Stimulated activated CD8-positive, alpha-beta memory T cell treated with anti-CD3 and anti-CD28 coated beads, Interleukin-2, amount 100 ng/mL, for 1 hour (primary cell): ENCODE measurements at places on chromosomes 3 and 15.

GRCh38 chr15:72482275-72482674, 8.1 kb downstream of the ARIH1 start:
- no peak for DNase-seq

- DNase-seq = no peak
Measured at GRCh38 chr3:134803051-134803505, 8.0 kb downstream of the EPHB1 start.

DNA sequence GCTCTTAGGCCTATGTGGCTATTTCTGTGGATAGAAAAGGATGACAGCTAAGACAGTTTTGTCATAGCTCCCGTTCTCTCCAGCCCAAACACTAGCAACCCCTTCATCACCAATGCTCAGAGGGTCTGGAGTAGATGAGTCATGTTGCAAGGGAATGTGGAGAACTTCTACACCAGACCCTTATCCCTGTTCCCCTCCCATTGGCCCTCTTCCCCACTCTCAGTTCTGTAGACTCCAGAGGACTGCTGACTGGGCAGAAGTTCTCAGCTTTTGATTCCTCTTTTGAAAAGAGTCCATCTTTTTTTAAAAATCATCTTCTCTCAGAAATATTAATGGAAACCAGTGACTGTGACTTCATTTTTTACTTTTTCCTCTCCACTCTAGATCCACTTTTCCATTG, 2.4 kb upstream of the MYZAP start:
- DNase-seq = no peak

GRCh38 chr15:100042558-100042957, 299.2 kb downstream of the ADAMTS17 start:
- DNase-seq = no peak

DNA sequence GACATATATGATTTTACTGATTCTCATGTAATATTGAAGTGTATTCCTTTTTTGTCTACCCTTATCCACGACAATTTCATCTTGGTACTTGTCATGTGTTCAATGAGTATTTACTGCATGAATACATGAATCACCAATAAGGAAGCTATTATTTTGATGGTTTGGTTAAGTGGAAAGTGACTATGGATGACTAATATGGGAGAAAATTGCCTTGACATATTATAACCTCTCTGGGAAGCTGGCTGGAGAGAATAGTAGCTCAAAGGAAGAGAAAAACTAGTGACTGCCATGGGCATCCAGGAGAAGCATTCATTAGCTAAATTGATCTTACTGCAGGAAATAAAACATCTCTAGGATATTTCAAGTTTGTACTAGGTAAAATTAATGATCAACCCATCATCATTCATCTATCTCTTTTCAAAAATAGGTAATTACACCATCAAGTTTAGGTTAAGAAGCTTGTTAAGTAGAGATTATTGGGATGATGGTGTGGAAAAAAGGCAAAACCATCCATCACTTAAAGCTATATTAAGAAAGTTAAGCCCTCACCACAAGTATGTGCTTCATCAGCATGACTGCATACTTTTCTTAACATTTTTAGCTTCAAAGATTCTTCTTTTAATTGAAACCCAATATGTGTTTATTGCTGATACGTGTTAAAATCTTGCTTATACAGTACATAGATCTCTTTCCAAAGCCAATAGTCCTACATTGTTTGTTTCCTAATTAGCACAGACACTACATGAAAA, 455.2 kb upstream of the ARPP21 start:
- no peak for DNase-seq

DNA sequence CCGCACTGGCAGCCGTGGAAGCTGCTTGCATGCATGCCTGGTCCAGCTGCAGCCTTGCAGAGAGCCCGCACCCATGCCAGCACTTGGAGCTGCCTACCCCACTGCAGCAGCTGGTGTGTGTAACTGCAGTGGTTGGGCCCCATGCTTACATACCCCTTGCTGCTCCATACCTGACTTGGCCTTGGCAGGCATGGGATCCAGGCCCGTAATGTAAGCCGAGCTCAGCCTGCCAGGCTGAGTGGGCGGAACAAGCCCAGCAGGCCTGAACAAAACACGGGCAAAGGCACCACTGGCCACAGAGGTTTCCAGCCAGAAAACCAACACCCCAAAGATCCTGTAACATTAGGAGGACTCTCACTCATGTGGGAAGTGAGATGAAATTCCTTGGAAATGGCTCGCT, 48.3 kb downstream of the SLC6A20 start:
- no peak for DNase-seq

DNA sequence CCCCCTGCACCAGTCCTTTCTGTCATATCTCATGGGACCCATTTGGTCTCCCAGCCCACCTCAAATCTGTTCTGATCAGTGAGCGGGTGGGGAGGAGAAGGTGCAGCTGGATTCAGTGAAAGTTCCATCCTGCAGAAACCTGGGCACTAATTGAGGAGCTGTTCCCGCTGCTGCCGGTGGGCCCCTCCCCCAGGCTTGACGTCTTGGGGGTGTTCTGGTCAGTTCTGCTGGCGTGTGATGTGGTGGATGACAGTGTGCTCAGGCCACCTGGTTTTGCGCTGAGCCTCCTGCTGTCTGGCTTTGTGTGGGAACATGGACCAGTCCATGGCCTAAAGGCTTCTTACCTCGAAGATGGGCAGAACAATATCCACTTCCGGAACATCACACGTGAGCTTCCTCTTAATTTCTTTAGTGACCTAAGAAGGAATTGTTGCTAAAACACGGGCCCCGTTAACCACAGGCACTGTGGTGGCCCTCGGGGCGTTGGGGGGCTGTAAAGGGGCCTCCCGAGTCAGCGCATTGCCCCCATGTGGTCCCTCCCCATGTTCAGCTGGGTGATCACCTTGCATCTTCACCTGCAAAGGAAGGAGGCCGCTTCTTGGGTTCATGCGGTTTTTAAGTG, 59.7 kb downstream of the RGMA start:
- no peak for DNase-seq

DNA sequence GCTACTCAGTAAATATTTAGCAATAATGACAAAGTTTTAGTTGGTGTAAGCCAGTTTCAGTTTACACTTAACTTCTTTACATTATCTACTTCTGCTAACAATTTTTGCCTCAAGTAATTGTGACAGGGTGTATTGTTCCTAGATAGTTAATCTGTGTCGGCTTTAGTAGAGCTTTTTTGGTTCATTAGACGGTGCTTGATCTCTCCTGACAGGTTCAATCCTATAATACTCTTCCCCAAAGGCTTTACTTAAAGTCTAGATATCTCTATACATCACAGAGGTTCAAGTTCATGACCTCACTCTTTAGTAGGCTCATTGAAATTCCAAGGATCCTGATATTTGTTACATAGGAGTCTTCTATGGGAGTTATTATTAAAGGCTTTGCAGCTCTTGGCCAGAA, 365.6 kb upstream of the DPPA4 start:
- DNase-seq = no peak

DNA sequence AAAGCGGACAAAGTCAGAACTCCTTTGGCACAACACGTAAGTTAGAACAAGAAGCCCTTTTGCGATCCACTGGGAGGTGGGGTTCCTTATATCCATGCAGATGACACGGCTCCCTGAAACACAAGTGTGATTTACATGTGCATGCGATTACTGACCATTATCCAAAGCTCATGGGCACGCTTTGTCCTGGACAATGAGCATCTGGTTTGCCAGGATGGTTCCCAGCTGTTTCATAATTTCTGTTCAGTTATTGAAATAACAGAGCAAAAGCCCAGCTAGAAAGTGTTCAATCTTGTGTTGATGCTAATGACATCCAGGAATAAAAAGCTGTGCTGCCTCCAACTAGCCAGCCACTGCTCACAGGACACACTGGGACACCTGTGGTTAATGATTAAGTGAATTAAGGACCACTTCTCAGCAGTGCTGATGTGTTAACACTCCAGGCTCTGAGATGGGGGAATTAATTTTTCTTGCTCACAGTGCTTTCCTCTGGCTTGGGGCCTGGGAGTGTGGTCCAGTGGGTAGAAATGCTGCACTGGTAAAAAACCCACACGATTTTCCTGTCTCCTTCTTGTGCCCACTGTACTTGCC, 123.1 kb upstream of the SLC2A2 start:
- no peak for DNase-seq

GRCh38 chr3:111033470-111034050, 38.1 kb upstream of the NECTIN3 start:
- no peak for DNase-seq

DNA sequence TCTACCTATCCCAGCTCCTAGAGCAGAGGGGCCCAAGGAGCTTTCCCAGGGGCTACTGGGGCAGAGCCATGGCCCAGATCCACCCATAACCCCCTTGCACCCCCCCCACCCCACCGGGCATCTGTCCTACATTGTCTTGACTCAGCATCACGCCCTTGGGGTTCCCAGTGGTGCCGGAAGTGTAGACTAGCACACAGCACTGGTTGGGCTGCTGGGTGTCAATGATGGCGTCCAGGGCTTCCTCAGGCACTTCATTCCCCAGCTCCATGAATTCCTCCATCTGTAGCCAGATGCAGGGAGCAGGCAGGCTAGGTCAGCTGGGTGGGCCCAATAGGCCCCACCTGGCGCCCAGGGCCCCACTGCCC, 33.2 kb downstream of the IDH3A start:
- no peak for DNase-seq

DNA sequence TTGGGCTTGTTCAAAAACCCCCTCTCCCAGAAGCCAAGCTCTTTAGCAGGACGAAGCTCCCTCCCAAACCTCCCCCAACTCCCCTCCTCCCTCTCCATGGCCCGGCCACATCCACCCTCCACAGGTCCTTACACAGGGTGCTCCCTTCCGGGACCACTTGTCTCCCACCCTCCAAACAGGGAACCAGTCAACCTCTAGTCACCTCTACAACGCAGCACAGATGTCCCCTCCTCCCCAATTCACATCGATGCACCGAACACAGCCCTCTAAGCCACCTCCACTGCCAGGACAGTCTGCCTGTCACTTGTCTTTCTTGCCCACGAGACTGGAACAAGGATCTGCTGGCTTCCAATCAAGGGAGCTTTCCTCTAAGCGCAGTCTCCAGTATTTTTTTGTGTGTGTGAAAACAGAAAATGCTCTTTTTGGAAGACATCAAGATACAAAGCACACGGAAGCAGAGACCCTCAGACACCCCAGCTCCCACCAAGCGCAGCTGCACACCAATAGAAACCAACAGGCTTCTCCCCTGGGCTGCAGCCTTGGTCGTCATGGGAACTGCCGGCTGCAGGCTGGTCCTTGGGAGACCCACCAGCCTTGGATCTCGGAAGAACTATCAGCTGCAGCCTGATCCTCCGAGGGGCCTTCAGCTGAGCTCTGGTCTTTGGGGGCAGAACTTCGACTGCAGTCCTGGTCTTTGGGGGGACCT, 26.5 kb downstream of the IQSEC1 start:
- no peak for DNase-seq

DNA sequence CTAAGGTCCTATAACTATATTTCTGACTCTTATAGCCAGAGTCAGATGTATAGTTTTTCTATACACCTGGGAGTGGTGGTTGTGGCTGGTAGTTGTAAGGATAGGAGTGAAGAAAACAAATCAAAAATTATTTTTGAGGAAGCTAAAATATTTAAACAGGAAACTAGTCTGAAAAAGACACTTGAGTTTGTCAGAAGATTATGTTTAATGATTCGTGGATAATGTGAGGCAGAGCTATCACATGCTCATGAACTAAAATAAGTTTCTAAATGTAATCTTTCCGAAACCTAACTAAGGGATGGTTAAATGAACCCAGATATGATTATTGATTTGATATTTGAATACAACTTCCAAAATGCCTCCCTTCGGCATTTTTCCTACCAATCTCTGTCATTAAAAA, 30.4 kb downstream of the GABRR3 start:
- no peak for DNase-seq

GRCh38 chr15:64586984-64587383, 126.6 kb downstream of the ZNF609 start:
- DNase-seq = no peak

DNA sequence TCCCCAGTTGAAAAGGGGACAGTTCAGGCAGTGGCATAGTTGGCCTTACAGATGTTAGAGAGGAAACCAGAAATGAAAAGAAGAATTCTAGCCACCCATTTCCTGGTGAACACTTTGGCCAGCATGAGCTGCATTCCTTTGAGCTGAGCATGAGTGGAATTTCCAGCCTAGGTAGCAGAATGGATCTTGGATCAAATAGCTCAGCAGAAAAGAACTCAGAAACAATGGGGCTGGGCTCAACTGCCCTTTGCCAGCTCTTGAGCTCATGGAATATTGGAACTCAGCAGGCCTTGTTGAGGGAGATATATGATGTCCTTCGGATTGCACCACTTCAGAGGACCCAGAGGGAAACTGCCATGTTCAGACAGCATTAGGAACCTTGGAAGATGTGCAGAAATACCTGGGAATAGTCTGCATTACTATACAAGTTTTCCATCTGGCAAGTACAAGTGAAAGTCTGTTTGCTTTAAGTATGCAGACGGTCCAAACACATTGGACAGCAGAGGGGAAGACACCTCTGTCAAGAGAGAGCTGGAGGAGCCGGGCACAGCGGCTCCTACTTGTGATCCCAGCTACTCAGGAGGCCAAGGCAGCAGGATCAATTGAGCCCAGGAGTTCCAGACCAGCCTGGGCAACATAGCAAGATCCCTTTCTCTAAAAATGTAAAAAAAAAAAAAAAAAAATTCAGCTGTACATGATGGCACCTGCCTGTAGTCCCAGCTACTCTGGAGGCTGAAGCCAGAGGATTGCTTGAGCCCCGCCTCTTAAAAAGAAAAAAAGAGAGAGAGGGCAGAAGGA, 3.1 kb upstream of the CDV3 start:
- no peak for DNase-seq

GRCh38 chr15:67979281-67979680, 74.8 kb upstream of the PIAS1 start:
- DNase-seq = no peak

GRCh38 chr15:48397841-48398240, 66.6 kb downstream of the DUT start:
- DNase-seq = no peak

DNA sequence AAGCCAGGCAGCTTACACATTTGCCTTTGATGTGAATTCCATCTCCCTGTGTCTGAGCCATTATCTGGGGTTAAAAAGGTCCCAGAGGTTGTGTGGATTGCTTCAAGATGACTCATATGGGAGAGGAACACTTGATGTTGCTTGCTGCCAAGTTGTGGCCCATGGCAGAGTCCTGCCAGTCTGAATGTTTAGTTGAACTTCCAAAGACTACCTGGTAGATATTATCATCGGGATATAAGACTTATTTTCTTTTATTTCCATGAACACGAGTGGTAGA, 85.6 kb downstream of the TJP1 start:
- DNase-seq = no peak

DNA sequence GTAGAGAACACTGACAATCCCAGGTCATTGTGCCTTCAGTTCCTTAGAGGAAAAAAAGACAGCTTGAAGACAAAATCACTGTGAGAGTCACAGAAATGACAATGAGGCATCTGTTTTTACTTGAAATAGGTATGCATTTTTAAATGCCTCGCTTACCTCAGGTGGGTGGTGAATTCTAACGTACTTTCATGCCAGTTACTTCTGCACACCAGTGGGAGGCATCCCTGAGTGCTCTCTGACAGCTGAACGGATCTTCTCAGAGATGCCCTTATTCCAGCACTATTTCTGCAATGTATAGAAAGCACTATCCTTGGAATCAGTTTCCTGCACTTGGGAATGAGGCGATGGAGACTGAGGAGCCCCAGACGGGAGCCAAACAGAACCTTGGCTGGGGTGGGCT, 16.2 kb downstream of the DPH3 start:
- no peak for DNase-seq
